ENCODE measurements at places on chromosomes 16 and 17. TPM values are rescaled to one million over a fixed set of nuclear protein-coding genes. Genes with fewer than 3 reads are reported as not detected.

Gene CRHR1
- total RNA-seq, result not detected

DNA sequence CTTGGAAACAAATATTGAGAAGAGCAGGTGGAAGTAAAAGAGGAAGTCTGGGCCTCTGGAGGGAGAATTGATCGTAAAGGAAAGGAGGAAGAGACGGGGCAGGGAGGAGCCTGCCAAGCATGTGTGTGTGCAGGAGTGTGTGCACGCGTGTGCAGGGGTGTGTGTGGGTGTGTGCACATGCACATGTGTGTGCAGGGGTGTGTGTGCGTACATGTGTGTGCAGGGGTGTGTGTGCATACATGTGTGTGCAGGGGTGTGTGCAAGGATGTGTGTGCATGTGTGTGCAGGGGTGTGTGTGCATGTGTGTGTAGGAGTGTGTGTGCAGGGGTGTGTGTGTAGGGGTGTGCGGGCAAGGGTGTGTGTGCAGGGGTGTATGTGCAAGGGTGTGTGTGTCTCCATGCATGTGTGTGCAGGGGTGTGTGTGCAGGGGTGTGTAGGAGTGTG lies 10.0 kb downstream of the CEP295NL start:
- no peak for DNase-seq

Gene MAFG
- 32.1 TPM for total RNA-seq

Gene PABPN1L
- total RNA-seq, result not detected

DNA sequence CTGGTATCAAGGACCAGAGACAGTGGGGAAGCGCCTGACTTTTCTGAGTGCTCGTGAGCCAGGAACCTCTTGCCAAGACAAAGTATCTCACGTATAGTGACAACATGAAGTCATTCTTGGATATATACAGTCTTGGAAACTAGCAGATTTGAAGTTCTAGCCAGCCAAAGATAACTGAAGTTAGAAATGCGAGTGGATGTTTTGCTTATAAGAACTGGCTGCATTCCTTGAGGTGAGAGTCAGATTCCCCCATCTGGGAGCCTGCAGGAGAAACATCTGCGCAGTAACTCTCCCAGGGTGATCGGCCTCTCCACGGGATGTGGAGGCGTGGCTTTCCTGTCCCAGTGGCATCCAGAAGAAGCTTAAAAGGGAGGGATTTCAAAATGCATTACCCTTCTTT lies 89.8 kb downstream of the SHISA6 start:
- DNase-seq, result no peak

Gene SPNS2
- total RNA-seq, result 23.9 TPM

- no peak for DNase-seq
Observed at GRCh38 chr16:47734987-47735594, 274.0 kb downstream of the PHKB start.

DNA sequence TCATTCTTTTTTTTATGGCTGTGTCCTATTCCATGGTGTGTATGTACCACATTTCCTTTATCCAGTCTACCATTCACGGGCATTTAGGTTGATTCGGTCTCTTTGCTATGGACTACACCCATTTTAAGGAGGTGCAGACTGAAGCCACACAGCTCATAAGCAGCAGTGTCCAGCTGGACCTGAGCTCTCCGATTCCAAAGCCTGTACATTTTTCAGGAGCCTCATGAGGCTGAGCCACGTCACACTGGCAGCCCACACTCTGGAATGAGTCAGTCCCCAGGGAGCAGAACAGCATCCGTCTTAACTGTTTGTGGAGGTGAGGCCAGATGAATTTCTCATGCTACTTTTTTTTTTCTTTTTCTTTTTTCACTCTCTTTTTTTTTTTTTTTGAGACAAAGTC lies 116.1 kb downstream of the C16orf95 start:
- DNase-seq, result peak; percentile 76

Gene QRICH2
- total RNA-seq, result 6.9 TPM

GRCh38 chr17:67221062-67221998 lies 23.7 kb downstream of the HELZ start:
- no peak for DNase-seq

GRCh38 chr16:17252064-17252463 lies 218.7 kb downstream of the XYLT1 start:
- DNase-seq, result no peak

GRCh38 chr17:77677211-77677610 lies 281.3 kb upstream of the TNRC6C start:
- DNase-seq, result no peak

Gene SALL1
- not detected for total RNA-seq

DNA sequence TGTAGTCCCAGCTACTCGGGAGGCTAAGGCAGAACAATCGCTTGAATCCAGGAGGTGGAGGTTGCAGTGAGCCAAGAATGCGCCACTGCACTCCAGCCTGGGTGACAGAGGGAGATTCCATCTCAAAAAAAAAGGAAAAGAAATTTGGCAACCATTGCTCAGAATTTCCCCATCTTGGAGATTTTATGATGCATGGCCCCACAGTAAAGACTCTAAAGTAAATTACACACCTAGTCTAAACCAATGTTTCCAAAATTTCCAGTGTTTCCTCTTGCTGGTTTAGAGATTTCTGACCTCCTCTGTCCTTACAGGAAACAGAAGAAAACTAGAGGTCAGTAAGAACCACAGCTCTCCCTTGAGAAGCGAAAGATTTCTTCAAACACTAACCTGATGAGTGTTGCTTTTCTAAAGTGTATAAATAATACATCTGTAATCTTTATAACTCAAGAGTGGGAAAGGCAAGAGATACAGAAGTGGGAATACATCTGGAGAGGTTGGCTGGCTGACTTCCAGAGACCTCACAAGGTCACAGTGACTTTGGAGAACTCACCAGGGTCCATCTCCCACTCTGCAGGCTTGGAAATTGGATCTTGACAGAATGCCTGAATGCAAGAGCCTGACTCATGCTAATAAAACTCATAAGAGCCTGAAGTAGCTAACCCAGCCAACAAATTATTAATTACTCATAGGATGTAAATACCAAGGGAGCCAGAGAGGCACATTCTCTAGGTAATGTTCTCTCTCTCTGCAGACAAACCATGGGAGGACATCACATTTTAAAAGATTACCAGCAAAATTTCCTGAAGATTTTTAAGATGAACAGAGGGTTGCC lies 8.8 kb downstream of the ADAT1 start:
- DNase-seq, result no peak

GRCh38 chr16:4232541-4233386 lies 9.1 kb downstream of the SRL start:
- DNase-seq, result no peak

- DNase-seq, result no peak
Observed at GRCh38 chr16:23362460-23363317, 60.6 kb downstream of the SCNN1B start.

DNA sequence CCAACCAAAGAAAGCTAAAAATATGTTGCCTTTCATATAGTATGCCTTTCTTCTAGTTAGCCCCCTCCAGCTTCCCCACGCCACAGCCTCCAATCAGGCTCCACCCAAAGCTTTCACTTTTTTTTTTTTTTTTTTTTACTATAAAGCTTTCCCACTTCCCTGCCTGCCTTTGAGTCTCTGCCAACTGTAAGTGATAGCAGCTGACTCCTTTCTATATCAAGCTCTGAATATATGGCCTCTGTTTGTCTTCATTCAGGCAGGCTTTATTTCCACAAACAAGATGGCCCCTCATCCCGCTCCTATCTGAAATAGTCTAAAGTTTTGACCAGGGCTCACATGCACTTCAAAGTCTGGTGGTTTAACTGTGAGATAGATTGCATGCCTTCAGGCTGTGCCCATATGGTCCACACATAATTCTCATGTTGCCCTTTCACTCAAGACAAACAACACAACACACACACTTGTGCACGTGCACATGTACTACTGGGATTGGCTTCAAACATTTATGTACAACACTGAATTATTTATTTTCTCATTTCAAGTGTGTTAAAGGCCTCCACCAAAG lies 39.8 kb upstream of the DYNLRB2 start:
- no peak for DNase-seq

DNA sequence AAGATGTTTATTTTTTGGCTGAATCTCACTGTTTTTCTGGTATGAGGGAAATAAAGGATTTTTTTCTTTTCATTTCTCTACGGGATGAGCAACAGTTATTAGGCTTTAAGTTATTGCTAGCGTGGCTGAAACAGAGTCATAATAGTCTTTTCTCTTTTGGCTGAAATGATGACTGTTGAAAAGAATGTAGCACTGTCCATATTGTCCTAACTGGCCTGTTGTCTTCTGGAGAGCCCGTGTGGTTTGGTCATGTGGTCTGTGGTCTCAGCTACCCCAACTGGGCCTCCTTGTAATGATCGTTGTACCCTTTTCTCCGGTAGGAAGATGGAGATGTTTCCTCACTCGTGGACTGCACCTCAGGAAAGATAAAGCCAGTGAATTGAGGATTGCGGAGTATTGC lies 36.6 kb downstream of the EPN2 start:
- no peak for DNase-seq

GRCh38 chr17:33225994-33226393 lies 67.1 kb downstream of the ASIC2 start:
- DNase-seq, result no peak

DNA sequence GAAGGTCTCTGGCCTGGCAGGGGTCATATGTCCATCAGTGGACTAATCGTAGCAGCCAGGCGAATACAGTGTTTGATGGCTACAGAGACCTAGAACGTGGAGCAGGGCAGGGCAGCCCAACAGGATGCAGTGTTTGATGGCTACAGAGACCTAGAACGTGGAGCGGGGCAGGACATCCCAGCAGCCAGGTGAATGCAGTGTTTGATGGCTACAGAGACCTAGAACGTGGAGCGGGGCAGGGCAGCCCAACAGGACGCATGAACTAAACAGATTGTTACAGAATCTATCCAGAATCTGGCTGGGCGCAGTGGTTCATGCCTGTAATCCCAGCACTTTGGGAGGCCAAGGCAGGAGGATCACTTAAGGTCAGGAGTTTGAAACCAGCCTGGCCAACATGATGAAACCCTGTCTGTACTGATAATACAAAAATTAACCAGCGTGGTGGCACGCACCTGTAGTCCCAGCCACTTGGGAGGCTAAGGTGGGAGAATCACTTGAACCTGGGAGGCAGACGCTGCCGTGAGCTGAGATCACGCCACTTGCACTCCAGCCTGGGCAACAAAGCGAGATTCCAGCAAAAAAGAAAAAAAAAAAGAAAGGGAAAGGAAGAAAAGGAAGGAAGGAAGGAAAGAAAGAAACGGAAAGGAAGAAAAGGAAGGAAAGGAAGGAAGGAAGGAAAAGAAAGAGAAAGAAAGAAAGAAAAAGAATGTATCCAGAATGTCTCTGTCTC lies 65.2 kb upstream of the RPH3AL start:
- DNase-seq, result no peak

DNA sequence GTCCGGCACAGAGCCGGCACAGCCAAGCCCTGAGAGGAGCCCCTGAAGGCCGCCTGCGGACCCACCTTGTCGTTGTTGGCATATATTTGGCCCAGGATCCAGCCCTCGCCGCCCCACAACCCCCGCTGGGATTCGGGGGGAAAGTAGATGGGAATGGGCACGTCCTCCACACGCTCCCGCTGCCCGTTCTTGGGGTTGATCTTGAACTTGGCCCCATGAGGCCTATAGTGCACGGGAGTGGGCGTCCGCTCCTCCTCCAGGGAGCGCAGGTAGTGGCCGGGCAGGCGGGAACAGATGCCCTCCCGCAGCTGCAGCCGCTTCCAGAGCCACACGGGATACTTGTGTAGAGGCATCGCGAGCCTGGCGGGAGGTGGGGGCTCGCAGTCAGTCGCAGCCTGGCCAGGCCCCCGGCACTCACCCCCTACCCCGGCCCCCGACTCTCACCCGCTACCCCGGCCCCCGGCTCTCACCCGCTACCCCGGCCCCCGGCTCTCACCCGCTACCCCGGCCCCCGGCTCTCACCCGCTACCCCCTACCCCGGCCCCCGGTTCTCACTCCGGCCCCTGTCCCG lies 387 bp downstream of the MRPL28 start:
- no peak for DNase-seq

DNA sequence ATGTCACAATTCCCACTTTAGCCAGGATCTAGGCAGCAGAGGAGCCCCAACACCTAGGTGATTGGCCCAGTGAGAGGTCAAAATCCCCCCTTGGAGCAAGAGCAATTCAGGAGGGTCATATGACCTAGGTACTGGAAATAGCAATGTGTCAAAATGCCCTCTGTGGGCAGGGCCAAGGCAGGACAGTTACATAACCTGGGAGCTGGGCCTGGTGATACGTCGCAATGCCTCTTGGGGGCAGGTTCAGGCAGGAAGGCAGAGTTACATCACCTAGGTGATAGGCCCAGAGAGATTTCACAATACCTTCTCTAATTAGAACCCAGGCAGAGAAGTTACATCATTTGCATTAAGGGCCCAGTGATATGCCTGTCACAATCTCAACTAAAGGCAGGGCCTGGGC lies 1906.3 kb downstream of the TP53TG3F start:
- DNase-seq, result no peak

DNA sequence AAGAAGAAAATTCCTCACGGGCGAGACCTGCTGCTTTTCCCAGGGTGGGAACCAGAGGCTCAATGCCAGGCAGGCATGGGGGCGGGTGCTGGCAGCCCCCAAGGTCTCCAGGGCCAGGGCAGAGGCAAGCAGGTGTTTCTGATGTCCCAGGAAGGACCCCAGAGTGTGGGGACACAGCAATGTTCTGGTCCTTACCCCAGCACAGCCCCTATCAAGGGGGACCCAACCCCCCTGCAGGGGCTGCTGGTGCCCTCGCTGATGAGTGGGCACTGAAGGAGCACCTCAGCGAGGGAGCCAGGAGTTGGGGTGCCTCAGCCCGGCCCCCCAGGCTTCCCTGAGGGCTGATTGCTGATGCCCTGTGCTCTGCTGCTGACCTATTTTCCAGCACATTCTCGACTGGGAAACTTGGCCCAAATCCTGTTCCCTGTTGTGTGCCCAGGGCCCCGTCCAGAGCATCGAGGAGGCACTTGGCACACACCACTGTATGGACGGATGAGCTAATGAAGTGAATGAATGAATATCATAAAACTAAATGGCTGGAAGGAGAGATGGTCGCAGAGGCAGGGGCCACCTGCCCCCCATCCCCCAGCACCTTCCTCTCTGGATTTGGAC lies 2.8 kb downstream of the DBNDD1 start:
- no peak for DNase-seq

DNA sequence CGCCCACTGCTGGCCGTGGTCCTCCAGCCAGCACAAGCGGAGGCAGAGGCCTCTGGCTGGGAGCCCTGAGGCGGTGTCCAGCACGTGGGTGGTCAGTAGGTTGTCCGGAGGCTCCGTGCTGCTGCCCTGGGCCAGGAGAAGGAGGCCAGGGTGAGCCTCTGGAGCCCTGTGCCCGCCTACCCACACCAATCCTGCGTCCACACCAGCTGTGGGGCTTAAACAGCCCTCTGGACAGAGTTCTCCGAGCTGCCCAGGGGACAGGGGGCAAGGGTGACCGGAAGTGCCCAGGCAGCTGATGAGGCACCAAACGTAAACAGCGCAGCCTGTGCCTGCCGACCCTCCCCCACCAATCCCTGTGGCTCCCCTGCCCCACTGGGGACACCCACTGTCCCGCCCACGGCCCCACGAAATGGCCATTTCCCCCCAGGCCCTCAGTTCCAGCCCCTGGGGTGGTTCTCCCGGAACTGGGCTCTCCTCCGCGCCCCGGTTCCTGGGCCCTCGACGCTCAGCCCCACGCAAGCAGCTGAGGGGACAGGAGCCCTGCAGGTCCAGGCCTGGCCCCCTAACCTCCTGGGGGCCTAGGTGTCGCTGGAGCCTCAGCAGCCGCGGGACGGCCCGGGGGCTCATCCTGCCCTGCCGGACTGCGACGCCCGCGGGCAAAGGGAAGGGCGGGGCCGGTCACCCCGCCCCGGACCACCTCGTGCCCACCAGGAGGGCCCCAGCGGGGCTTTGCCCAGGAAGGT lies 27.9 kb upstream of the DBNDD1 start:
- DNase-seq, result no peak

GRCh38 chr16:72285324-72285723 lies 113.4 kb upstream of the PMFBP1 start:
- DNase-seq, result no peak

All from thoracic aorta (tissue), 2 donors.